ENCODE measurements at places on chromosomes 4 and X. TPM values are rescaled to one million over a fixed set of nuclear protein-coding genes. Genes with fewer than 3 reads are reported as not detected.

GRCh38 chrX:124378643-124379042 lies 32.3 kb downstream of the SH2D1A start:
- peak overlapping the region; percentile 42 for H3K27ac ChIP-seq
- H3K27me3 ChIP-seq = peaks cover 6% of the 10 kb centered on the region
- no peaks in the 10 kb centered on the region for H3K36me3 ChIP-seq
- no peak overlapping the region for H3K4me3 ChIP-seq
- no peak for DNase-seq
- H3K4me1 ChIP-seq = no peaks in the 10 kb centered on the region

DNA sequence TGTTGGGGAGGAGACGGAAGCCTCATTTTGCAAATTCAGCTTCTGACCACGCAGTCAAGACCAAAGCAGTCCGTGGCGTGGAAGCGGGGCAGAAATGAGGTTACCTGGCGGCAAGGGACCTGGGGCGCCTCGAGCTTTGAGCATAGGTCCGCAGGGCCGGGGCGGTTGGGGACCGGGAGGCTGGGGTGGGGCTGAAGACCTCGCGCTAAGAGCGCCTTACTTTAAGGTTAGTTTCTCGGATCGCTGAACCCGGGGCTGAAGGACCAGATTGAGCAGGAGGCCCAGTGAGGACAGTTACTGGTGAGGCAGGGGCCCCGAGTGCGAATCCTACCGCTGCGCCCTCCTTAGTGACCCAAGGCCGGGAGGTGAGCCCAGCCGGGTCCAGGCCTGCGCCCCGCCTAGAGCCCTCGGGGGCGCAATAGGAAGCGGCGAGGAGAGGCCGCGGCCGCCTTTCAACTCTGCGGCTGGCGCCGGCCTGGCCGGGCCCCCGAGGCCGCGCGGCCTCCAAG lies 7.5 kb downstream of the MSX1 start:
- no peak overlapping the region for H3K4me3 ChIP-seq
- DNase-seq = no peak
- H3K4me1 ChIP-seq = peaks cover 7% of the 10 kb centered on the region
- H3K36me3 ChIP-seq = no peaks in the 10 kb centered on the region
- H3K27me3 ChIP-seq = peaks cover 97% of the 10 kb centered on the region
- H3K27ac ChIP-seq = no peak overlapping the region

DNA sequence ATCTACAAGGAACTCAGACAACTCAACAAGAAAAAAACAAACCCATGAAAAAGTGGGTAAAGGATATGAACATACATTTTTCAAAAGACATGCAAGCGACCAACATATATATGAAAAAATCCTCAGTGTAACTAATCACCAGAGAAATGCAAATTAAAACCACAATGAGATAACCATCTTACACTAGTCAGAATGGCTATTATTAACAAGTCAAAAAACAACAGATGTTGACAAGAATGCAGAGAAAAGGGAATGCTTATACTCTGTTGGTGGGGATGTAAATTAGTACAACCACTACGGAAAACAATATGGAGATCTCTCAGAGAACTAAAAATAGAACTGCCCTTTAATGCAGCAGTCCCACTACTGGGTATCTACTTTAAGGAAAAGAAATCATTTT lies 12.1 kb downstream of the NIPAL1 start:
- DNase-seq = no peak
- H3K4me3 ChIP-seq = no peak overlapping the region
- no peaks in the 10 kb centered on the region for H3K36me3 ChIP-seq
- H3K27me3 ChIP-seq = no peaks in the 10 kb centered on the region
- H3K27ac ChIP-seq = no peak overlapping the region

DNA sequence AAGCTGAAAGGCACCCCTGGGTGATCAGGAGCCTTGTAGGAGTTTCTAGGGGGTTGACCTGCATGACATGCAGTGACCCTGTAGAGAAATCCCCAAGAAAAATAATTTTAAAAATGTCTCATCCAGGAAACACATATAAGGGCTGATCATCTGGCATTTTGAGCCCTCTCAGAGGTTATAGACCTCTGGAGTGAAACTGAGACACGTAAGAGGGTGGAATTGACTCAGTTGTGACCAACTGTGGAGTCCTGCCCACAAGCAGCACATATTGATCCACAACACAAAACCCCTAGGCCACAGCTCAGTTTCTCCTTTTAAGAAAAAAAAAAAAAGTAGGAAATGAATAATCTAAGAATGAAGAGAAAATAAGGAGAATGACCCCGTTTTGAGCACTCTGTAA lies 32.5 kb upstream of the MTMR8 start:
- DNase-seq = no peak
- no peaks in the 10 kb centered on the region for H3K4me1 ChIP-seq
- H3K27me3 ChIP-seq = no peaks in the 10 kb centered on the region
- H3K36me3 ChIP-seq = no peaks in the 10 kb centered on the region

- no peak overlapping the region for H3K27ac ChIP-seq
- peaks cover 4% of the 10 kb centered on the region for H3K36me3 ChIP-seq
- peaks cover 7% of the 10 kb centered on the region for H3K27me3 ChIP-seq
- H3K4me3 ChIP-seq = no peak overlapping the region
- no peak for DNase-seq
These were observed 48.5 kb upstream of the HDAC8 start for GRCh38 chrX:72621163-72621562.

DNA sequence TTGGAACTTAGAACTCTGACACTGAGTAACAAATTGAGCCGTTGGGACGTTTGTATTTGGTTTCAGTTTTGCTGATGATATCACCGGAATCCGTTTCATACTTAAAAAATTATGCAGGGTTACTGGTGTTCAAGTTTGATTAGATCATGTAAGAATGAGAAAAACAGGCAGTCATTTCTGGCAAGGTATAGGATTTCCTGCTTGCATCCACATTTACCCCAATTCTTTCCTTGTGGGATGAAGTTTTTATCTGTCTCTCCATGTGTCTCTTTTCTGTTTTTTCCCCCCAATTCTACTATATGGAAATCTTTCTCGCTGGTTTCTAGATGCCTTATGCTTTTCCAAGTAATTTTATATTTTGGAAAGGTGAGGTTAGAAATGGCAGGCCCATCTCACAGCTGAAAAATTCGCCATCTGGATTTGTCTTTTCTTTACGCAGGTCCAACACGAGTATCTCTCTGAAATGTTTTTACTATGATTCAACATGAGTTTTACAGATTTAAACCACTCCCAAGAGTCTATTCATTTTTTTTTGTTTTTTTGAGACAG lies 197.9 kb downstream of the SHOX start:
- H3K27me3 ChIP-seq = no peaks in the 10 kb centered on the region
- peak overlapping the region; percentile 79 for H3K27ac ChIP-seq
- no peaks in the 10 kb centered on the region for H3K36me3 ChIP-seq
- peak; percentile 91 for DNase-seq
- no peaks in the 10 kb centered on the region for H3K4me1 ChIP-seq
- no peak overlapping the region for H3K4me3 ChIP-seq

DNA sequence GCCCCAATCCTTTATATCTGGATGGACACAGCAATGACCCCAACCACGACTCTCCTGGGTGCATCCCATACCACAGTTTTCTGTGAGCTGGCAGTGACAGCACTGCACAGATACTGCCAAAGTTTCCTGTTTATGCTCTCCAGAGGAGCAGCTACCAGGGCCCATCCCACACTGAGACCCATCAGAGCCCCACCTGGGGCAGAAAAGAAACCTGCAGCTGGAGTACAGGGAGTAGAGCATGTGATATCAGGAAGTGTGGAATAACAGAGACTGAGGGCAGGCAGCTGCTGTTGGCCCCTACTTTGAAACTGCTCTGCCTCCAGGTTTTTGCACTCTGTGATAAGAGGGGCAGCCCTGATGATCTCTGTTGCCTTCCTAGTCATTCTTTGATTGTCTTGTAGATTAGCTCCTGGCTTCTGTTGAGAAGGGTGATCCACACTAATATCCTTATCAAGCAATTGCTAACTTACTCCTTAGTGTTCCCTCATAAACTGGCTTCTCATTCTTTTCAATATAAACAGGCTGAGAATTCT lies 526.3 kb upstream of the TECRL start:
- DNase-seq = no peak
- H3K27ac ChIP-seq = no peak overlapping the region
- no peaks in the 10 kb centered on the region for H3K36me3 ChIP-seq
- no peaks in the 10 kb centered on the region for H3K27me3 ChIP-seq
- H3K4me3 ChIP-seq = no peak overlapping the region
- H3K4me1 ChIP-seq = no peaks in the 10 kb centered on the region

- no peak overlapping the region for H3K27ac ChIP-seq
- H3K4me3 ChIP-seq = no peak overlapping the region
- peaks cover 5% of the 10 kb centered on the region for H3K36me3 ChIP-seq
- H3K4me1 ChIP-seq = peaks cover 13% of the 10 kb centered on the region
- DNase-seq = no peak
These were observed 2.1 kb downstream of the TIGD2 start for GRCh38 chr4:89113415-89113814.

GRCh38 chrX:141975839-141976238 lies 72.1 kb downstream of the MAGEC1 start:
- H3K27ac ChIP-seq = no peak overlapping the region
- H3K36me3 ChIP-seq = no peaks in the 10 kb centered on the region
- DNase-seq = no peak
- H3K27me3 ChIP-seq = no peaks in the 10 kb centered on the region
- H3K4me1 ChIP-seq = no peaks in the 10 kb centered on the region
- no peak overlapping the region for H3K4me3 ChIP-seq

GRCh38 chr4:172751550-172751949 lies 417.1 kb upstream of the GALNT7 start:
- no peak overlapping the region for H3K27ac ChIP-seq
- no peaks in the 10 kb centered on the region for H3K4me1 ChIP-seq
- H3K4me3 ChIP-seq = no peak overlapping the region
- H3K36me3 ChIP-seq = no peaks in the 10 kb centered on the region
- DNase-seq = no peak

DNA sequence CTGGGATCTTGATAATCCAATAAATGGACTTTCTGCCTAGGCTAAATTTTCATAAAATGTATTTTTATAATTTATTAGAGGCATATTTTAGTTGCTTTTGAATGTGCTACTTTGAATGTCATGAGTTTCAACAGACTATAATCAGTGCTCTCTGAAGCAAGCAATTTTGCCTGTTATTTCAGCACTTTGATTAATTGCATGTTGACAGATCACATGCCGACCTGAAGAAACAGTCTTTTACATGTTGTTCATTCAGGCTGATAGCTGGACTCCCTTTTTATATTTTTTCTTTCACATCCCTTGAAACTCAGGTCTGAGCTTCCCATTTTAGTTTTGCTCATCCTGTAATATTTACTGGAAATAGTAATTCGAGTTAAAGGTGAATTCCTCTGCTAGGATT lies 341.0 kb downstream of the NAP1L3 start:
- H3K4me1 ChIP-seq = no peaks in the 10 kb centered on the region
- DNase-seq = no peak
- peaks cover 3% of the 10 kb centered on the region for H3K27me3 ChIP-seq
- no peaks in the 10 kb centered on the region for H3K36me3 ChIP-seq
- no peak overlapping the region for H3K27ac ChIP-seq

KLHL13 gene
- polyA plus RNA-seq = 69.3 TPM

FDCSP gene
- polyA plus RNA-seq = 0.48 TPM

GPRIN3 gene
- polyA plus RNA-seq = 3.0 TPM

SNCA gene
- polyA plus RNA-seq = 46.5 TPM

CSN1S1 gene
- polyA plus RNA-seq = not detected

ASB5 gene
- polyA plus RNA-seq = 117 TPM

NEUROG2 gene
- not detected for polyA plus RNA-seq

UGT2A3 gene
- polyA plus RNA-seq = not detected

IL21 gene
- polyA plus RNA-seq = not detected

OCIAD2 gene
- 28.5 TPM for polyA plus RNA-seq

FGB gene
- 0.23 TPM for polyA plus RNA-seq

All from muscle of leg (tissue), 16 donors.